ENCODE measurements at places on chromosomes 11 and 22. TPM values are rescaled to one million over a fixed set of nuclear protein-coding genes. Genes with fewer than 3 reads are reported as not detected.
A peak's percentile ranks its signal among the peaks of the same experiment; 100 is the strongest.

DNA sequence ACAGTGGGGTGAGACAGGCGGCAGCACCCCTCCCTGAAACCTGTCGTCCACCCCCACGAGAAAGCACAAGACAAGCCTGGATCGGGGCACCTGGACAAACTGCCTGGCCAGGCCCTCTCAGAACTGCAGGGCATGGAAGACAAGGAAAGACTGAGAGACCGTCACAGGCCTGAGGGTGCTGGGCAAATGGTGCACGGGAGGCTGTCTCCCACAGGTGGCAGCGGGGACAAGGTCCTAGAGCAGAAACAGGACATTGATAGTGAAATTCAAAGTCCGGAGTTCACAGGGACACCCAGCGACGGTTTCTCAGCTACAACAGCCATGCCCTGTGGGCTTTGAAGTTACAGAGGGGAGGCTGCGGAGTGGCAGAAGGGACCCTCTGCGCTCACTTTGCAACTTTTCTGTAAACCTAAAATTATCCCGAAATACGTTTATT lies 20.6 kb downstream of the DRD4 start:
- DNase-seq = no peak

GRCh38 chr22:44605486-44605885 lies 96.5 kb upstream of the PRR5 start:
- no peak for DNase-seq

DNA sequence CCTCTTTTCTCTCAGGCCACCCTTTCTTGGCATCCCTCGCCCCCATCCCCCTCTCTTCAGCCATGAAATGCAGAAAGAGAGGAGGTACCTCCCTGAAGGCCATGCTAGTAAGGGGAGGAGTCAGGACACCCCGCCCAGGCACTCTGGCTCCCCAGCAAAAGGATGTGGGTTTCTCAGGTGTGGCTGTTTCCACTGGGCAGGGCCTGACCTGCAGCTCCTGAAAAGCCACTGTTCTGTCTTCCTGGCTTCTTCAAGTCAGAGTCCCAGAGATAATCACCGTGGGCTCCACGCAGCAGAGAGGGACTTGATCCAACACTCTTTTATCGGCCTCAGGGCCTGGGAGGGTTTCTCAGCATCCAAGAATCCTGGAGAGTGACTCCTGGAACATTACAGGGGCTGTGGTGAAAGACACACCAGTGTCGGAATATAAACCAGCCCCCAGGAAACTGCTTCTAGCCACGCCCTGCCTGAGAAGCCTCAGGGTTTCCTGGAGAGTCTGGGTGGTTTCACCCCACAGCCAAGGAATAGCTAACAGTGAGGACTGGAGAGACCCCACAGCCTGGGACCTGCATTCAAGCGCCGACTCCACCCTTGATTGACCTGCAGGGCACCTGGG lies 45.7 kb upstream of the TSPAN18 start:
- peak; percentile 59 for DNase-seq

WBP2NL gene
- 12.2 TPM for total RNA-seq

DNA sequence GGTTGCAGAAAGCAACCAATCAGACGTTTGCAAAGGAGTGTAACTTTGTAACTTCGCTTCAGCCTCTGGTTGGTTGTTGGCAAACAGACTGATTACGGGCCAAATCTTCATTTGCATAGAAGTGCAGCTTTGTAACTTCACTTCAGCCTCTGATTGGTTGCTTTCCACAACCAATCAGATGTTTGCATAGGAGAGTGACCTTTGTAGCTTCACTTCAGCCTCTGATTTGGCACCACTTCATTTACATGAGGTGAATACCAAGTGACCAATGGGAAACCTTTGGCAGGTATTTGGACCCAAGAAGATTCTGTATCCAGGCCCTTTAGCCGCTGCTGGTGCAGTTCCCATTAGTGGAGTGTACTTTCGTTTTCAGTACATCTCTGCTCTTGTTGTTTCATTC lies 16.0 kb downstream of the USP47 start:
- no peak for DNase-seq

DNA sequence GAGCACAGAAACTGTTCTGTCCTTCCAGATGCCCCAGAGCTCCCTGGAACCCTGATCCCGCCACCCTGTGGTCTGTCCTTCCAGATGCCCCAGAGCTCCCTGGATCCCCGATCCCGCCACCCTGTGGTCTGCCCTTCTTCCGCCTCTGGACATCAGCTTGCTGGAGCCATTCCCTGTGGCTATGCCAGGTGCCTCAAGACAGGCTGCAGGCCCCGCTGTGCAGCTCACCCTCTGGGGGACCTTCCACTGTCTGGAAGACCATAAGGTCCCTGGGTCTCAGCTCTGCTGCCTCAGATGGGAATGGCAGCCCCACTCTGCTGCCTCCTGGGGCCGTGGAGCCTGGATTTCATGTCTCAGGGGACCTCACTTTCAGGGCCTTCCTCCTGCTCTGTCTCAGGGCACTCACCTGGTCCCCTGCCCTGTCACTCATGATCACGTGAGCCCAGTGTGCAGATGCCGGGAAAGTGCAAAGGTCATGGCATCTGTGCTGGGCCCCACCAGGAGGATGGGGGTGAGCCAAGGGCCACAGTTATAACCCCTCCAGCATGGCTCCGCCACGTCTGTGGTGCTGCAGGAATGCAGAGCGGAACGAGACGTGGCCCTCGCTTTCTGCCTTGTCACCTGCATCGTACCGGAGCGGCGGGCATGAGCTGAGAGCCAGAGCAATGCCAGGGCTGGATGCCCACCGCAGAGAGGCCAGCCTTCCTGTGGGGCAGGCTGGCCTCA lies 1520.7 kb downstream of the BRD1 start:
- DNase-seq = no peak

DNA sequence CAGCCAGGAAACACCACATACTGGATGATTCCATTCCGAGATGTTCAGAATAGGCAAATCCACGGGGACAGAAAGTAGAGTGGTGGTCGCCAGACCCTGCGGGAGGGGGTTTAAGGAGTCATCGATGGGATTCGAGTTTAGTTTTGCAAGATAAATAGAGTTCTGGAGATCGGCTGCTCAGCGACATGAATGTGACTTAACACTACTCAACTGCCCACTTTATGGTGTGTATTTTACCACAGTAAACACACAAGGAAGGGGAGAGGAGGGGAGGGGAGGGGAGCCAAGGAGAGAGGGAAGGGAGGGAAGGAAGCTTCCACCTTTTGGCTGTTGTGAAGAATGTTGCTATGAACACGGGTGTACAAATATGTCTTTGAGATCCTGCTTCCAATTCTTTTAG lies 10.4 kb upstream of the ARHGAP8 start:
- DNase-seq = no peak

OR51B5 gene
- total RNA-seq = 1.2 TPM

GRCh38 chr11:131693756-131694155 lies 323.3 kb downstream of the NTM start:
- no peak for DNase-seq

GRCh38 chr11:68843052-68843561 lies 1.4 kb upstream of the CPT1A start:
- peak; percentile 27 for DNase-seq

MMP13 gene
- not detected for total RNA-seq

BIRC3 gene
- total RNA-seq = 4.8 TPM

DNA sequence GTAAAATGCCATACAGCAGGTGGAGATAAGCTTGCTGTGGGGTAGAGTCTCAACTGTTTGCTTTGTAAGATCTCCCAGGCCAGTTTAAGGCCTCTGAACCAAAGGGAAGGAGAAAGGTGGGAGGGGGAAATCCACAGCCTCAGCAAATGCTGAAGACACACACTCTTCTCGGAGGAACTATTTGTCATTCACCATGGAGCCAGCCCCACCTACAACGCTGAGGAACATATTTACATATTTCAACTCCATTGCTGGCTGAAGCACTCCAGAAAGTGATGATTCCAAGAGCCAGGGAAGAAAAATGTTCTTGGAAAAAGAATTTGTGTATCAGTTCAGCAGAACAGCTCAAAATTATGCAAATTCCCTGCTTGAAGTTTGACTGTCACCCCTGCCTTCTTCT lies 6.5 kb downstream of the TENM4 start:
- DNase-seq = no peak

TCIRG1 gene
- 125 TPM for total RNA-seq

PLET1 gene
- total RNA-seq = not detected

DNA sequence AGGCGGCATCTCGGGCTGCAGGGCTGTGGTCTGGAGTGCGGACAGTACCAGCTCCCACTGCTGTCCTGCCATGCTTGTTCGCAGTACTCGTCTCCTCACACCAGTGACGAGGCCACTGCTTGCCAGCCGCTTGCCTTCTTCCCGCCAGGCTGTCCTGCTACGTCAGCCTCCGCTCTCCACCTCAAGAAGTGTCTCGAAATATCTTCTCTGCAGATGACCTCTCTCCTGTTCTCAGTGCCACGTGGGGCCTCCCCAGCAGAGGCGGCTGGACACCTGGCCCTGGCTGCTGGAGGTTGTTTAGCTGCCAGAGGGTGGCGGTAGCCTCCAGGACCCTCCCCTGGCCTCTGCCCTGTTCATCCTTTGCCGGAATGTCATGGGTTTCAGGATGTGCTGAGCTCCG lies 3.1 kb upstream of the CCDC188 start:
- no peak for DNase-seq

DNA sequence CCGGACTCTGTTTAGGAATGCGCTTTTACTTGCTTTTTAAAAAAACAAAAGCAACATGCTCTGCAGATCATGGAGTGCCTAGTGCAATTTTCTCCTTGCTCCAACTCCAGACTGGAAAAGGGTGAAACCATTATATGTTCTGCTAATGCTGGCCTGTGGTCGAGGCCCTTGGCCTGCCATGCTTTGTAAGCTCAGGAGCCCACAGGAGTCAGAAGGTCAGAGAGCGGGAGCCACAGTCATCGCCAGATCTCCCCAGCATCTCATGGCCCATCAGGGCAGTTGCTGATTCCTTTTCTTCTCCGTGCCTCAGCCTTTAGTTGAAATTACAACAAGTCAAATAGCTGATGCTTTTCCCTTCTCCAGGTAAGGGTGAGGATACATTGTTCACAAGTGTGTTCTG lies 80.3 kb downstream of the DDIAS start:
- no peak for DNase-seq

DNA sequence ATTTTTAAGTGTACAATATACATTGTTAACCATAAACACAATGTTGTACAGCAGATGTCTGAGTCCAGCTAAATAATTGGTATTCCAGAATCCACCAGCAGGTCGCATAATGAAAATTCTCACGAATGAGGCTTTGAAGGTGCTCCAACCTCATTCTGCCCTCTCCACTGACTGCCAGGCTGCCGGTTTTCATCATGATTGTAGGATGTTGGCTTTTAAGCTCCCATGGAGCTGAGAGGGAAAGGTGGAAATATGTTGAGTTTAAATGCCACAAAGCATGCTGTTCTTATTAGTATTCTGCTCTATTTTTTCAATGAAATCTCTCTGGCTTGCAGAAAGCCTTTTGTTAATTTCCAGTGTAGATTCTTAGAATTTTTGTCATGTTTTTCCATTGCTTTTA lies 337.2 kb upstream of the DDI1 start:
- DNase-seq = no peak

DNA sequence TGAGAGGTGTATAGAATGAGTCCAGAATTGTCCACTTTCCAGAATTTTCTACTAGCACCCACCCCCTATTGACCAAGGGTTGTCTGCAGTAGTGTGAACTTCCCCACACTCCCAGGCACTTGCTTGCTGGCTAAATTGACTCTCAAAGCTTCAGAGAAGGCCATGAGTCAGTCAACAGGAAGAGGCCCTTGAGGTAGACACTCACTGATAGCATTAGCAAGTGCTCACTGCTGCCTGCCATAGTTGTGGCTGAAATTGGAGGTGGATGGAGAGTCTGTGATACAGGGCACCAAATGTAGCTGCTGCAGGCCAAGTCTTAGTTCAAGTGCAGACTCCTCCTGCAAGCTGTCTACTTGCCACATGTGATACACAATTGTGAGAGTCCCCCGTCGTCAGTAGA lies 156.8 kb downstream of the SPON1 start:
- no peak for DNase-seq

DNA sequence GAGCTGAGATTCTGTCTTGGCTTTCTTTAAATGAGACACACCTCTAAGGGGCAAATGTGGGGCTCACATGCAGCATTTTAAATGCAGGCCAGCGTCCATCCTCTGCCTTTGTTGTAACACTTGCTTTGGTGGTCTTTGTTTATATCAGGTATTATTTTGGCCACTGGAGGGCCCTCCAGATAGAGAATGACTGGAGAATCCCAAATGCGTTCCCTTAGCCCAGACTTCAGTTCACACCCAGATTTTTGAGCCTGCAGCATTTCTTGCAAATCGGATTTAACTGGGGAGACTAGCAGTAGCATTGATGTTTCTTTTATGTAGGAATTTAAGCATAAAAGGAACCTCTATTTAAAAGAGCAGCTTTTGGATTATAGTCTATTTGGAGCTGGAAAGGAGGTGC lies 200.2 kb upstream of the SORL1-AS1 start:
- no peak for DNase-seq

GRCh38 chr11:115981814-115982471 lies 477.7 kb upstream of the CADM1 start:
- DNase-seq = no peak

DNA sequence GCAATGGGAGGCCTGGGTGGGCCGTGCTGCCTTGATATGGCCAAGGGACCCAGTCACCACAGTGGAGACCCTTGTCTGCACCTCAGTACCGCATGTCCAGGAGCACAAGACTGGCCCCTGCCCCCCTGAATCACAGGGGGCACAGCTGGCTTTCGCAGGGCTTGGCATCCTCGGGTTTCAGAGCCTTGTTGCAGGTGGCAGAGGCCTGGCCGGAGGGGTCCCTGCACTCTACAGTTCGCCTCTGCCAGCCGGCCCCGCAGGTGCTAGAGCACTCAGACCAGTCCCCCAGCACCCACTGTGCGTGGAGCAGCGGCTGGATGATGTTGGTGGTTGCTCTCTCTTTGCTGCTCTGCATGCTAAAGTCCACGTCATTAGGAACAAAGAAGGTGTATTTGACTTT lies 23.0 kb downstream of the ADAMTS8 start:
- DNase-seq = no peak

DDX25 gene
- total RNA-seq = not detected

- DNase-seq = no peak
These were observed 29.4 kb upstream of the RRAS2 start for GRCh38 chr11:14388352-14388751.

GRCh38 chr11:115617767-115618166 lies 113.6 kb upstream of the CADM1 start:
- DNase-seq = no peak

OR4C45 gene
- not detected for total RNA-seq

KIF18A gene
- 31.1 TPM for total RNA-seq
